ENCODE measurements at places on chromosomes 6 and 20.

DNA sequence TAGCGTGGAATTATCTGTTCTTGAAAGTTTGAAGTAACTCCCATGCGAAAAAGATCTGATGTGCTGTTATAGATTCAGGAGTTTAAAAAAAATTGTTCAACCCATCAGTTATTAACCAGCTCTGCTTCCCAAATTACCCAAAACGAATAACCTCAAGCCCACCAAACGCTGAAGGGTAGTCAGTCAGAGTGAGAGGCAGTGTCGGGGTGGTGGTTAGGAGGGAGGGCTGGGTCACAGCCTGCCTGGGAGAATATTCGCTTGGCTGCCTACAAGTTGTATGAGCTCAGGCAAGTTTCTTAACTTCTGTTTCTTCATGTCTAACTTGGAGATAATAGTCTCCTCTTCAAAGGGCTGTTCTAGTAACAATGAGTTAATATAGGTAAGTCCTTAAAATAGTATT, 114.6 kb downstream of the JPH2 start:
- DNase-seq: no peak

GRCh38 chr6:29631209-29631810, 1.7 kb downstream of the GABBR1 start:
- no peak for DNase-seq

- no peak for DNase-seq
These were observed 738.4 kb downstream of the DHX35 start for GRCh38 chr20:39700528-39700927.

- DNase-seq: no peak
These were observed 25.9 kb downstream of the PYGB start for GRCh38 chr20:25273541-25274358.

- no peak for DNase-seq
These were observed 295.6 kb downstream of the UTRN start for GRCh38 chr6:144580771-144581170.

GRCh38 chr6:44272999-44273566, 2.8 kb downstream of the TMEM151B start:
- DNase-seq: no peak

- no peak for DNase-seq
These were observed 32.2 kb upstream of the MYB start for GRCh38 chr6:135148889-135149288.

DNA sequence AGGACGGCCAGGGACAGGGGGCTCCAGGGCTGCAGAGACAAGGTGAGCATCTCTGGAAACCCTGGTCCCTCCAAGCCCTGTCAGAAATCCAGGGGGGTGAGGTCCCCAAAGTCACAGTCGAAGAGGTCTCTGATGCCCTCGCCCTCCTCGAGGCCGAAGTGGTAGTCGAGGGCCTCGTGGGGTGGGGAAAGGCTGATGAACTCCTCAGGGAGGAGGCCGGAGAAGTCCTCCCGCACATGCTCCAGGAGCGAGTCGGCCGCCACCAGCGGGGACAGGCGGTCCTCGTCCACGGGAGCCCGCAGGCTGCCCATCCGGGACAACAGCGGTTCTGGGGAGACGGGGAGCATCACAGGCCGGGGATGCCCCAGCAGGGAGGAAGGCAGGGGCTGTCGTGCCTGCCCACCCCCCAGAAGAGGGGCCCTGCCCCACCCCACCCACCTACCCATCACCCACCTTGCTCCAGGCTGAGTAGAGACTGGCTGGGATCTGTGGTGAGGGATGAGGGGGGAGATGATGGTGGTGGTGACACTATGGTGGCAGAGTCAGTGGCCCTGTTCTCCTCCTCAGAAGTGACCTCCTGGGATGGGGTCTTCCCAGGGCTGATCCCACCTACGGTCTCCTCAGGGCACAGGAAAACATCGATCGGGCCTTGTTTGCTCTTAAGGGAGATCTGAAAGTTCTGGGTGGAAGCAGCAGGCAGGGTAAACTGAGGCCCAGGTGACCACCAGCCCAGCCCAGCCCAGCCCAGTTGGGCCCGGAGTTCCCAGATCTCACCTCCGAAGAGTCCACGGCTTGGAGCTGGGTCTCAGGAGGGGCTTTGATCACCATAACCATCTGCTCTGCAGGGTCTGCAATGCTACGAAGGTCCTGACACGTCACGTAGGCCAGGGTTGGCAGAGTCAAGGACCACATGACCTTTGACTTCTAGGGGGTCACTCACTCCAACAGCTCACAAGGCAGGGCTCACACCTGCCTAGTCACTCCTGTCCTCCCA, 2.7 kb upstream of the NECAB3 start:
- no peak for DNase-seq

DNA sequence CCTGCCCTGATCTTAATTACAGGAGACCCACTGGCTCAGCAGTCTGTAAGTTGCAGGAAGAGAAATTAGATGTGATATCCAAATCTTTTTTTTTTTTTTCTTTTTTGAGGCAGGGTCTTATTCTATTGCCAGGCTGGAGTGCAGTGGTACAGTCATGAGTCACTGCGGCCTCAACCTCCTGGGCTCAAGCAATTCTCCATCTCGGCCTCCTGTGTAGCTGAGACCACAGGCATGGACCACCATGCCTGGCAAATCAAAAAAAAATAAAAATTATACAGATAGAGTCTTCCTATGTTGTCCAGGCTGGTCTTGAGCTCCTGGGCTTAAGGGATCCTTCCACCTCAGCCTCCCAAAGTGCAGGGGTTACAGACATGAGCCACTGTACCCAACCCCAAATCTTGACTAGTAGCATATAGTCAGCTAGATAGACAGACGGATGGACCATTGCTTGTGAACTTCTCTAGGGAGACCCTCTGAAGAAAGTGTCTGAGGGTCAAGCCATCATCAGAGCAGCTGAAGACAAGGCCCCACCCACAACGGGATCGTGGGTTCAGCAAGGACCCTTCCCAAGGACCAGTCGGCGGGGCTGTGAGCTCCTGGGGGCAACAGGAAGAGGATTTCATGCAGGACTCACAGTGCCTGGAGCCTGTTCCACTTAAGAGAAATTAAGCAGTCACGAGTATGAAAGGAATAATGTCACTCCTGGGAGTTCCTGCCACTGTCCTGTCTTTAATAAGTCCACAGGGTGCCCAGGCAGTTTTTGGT, 222.7 kb downstream of the ANKRD60 start:
- no peak for DNase-seq

DNA sequence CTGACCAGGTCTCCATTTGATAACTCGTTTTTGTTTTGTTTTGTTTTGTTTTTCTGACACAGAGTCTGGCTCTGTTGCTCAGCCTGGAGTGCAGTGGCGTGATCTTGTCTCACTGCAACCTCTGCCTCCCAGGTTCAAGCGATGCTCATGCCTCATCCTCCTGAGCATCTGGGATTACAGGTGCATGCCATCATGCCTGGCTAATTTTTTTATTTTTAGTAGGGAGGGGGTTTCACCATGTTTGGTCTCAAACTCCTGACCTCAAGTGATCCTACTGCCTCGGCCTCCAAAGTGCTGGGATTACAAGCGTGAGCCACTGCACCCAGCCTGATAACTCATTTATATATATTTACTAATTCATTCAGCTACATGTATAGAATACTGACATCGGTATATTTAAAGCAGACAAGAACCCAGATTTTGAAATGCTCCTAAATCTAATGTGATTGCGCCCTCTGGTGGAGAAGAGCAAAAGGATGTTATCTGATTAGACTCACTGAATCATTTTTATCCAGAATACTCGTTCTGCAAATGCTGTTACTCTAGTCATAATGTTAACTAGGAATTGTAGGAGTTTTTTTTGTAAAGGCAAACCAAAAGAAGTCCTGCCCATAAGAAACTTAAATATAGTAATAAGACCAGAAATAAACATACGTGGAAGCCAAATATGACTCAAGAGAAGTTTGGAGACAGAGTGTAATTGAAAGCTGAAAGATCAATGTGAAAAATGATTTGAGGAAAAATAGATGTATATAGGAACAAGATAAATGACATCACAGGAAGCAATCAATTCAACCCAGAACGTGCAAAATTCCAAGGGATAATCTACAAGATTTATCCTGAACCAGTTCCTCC, 5.3 kb upstream of the COL12A1 start:
- no peak for DNase-seq

DNA sequence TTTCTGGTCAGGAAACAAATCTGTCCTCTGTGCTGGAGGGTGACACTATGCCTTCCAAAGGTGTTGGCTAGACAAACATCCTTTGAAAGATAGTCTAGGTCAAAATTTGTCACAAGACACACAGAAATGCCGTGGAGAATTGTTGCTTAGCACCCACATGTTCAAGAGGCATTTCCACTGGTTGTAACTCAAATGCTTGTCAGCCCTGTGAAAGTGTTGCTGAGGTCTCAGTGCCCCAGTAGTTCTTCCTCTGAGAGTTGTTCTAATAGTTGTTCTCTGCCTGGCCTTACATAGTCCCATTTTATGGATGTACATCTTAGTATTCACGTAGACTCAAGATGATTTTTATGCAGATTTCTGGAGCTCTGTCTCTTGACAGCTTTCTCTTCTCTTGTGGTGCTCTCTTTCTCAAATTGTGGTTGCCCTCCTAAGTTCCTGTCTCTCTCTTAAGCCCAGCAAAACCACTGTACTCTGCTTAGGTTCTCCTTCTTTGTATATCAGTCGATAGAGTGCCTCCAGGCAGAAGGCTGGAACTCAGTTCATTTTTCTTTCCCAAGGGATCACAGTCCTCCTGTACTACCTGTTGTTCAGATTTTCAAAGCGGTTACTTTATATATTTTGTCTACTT, 39.5 kb upstream of the REV3L start:
- DNase-seq: no peak

DNA sequence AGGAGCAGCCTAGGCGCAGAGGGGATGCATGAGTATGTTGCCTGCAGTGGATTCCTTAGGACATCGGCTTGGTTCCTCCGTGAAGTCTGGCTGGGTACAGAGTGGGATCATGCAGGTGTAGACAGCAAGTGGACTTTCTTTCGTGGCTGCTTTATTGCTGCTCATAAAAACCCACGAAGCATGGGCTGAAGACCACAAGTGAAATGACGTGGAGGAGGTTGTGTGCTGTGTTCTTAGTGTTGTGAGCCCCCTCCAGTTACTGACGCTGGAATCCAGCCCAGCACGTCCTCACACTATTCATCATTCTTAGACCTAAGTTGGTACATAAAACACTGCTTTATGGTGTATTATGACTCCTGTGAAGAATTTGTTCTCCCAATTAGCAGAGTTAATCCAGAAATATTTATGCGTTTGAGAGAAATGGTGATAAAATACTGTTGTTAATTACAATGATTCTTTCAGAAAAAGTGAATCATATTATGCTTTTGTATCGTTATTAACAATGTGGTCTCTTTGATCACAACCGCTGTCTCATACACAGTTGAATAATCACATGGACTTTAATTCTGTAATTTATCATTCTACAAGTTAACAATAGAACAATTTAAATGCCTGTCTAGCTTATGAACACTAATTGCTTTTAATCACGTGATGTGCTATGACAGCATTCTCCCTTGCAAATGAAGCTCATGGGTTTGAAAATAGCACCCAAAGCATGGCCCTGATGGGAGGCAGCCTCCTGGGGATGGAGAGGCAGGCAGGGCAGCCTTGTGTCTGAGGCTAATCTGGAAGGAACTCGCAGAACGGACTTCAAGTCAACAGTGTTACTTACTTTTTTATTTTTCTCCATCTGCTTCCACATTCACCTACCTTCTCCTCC, 233.9 kb upstream of the SYNDIG1 start:
- no peak for DNase-seq

- DNase-seq: no peak
These were observed 165.9 kb upstream of the CDYL start for GRCh38 chr6:4610256-4610655.

DNA sequence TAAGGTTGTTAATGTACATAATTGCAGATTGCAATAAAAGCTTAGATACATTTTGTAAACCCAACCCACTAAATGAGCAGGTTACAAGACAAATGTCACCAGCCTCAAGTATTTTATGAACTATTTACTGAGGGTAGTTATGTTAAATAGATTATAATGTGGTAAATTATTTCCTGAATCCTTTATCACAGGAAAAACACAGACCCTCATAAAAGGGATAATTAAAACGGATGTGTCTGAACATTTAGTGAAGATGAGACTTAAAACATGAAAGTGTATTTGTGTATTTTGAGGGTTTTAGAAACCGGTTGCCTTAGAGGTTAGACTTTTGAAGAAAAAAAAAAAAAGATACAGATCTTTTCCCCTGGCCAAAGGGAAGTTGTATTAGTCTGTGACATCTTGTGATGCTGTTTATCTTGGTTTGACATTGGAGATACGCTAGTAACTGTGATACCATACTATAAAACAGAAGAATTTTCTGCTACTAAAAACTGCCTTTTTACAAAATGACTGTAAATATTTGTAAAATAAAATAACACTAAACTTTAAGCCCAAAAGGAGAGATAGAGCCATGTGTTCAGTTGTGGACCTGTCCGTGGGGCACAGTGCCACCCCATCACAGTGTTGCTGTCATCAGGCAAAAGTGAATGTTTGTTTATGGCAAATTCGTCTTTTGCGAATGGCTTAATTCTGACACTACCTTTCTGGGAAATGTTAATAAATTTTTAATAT, 9.7 kb downstream of the DYNLT1 start:
- no peak for DNase-seq

DNA sequence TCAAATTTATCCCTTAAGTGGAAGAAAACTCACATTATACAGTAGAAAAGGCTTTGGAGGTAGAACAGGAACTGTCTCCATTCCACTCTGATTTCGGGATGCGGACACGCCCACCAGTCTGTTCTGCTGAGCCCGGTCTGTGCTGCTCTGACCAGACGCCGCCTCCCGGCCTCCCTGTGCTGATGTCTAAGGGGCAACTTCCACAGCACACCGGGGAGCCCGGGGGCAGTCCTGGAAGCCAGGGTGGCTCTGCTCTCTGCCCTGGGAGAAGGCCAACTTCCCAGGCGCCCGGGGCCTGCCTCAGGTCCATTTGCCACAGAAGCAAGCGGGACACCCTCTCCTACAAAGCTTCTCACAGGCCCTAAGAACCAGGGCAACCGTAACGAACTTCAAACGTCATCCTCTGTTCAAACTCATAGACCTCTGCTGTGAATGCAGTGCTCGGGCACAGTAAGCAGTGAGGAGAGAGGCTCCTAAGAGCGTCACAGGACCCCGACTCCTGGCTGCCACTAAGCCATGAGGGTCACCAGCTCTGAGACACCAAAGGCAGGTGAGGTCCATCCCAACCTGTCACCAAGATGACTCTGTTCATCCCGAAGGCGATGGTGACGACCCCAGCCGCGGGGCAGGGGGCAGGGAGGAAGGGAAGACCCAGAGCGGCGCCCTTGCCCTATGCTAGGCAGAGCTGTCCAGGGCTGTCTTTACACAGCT, 5.6 kb downstream of the TAF4 start:
- DNase-seq: no peak

GRCh38 chr6:53917464-53917842, 122.6 kb downstream of the LRRC1 start:
- no peak for DNase-seq

DNA sequence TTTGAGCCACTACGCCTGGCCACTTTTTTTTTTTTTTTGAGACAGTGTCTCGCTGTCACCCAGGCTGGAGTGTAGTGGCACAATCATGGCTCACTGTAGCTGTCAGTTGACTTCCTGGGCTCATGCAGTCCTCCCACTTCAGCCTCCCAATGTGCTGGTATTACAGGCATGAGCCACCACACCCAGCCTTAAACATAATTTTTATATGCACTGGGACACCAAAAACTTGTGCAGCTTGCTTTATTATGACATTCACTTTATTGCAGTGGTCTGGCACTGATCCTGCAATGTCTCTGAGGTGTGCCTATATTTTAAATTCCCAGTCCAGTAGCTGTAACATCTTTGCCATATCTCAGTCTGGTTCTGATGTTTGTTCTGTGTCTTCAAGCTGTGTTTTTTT, 34.7 kb downstream of the KAT14 start:
- DNase-seq: no peak
